ENCODE measurements at places on chromosomes 7 and 10. TPM values are rescaled to one million over a fixed set of nuclear protein-coding genes. Genes with fewer than 3 reads are reported as not detected.

MRPL43 gene
- total RNA-seq, result 46.0 TPM

RARRES2 gene
- not detected for total RNA-seq

ASIC3 gene
- 5.8 TPM for total RNA-seq

MSMB gene
- total RNA-seq, result not detected

NPC1L1 gene
- total RNA-seq, result 0.07 TPM

ZNF804B gene
- total RNA-seq, result not detected

CROT gene
- total RNA-seq, result 7.2 TPM

GRCh38 chr10:62323751-62324150 lies 50.4 kb upstream of the ZNF365 start:
- DNase-seq, result no peak

DNA sequence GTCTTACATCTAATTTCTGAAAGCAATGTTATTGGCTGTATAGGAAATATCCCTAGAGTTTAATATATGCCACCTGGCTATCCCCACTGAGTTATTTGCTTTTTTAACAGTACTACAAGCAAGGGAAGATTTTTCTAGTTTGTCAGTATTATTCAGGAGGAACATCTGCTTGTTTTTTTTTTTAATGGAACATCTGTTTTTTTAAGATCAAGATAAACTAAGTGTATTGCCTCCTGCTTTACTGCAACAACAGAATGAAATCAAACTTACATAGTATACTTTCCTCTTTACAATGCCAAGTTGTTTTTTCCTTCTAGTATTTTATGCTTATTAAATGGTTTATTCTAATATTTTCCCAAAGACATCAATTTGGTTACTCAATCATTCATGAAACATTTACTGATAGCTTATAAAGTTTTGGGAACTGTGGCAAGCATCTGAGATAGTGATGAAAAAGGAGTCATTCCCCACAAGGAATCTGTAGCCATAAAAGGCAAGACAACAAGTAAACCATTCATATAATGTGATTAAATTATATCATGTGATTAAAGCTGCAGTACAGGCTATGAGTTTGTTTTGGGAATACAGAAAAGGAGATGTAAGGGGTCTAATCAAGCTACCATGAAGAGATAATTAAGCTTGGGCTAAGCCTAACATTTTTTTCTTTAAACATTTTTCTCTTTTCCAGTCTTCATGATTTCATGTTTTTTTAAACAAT lies 17.4 kb downstream of the MTPN start:
- DNase-seq, result no peak

DNA sequence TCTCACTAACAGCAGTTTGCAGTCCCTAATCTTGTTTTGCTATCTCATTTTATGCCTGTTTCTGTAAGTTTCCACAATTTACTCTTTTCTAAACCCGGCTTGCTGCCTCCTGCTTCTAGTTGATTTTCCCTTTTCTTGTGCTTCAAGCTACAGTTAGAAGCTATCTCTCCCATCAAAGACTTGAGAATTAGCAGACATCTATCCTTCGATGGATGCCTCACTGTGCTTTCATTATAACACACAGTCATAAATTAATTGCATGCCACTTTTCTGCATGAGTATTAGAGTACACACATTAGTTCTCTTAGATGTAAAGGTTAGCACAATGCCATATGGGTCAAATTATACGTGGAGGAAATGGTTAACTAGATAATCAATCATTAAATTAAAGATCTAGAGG lies 48.7 kb downstream of the SEMA3A start:
- no peak for DNase-seq

GRCh38 chr7:117808910-117809705 lies 64.1 kb downstream of the CTTNBP2 start:
- no peak for DNase-seq

C7orf33 gene
- not detected for total RNA-seq

PLAC9 gene
- not detected for total RNA-seq

DNA sequence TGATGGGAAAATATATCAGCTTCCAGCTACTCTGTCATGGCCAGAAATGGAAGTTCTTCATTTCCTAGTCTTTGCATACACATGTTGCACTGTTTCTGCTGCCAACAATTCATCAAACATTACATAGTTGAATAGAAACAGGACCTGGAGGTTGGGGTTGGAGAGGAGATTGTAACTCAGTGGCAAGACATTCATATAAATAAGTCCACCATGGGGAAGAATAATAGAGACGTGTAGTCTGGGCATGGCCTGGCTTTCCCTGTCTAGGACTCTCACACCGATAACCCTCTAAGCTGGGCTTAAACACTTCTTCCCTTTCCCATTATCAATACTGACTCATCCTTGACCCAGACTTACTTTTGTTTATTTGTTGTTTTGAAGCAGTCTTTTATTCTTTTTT lies 155.7 kb downstream of the PLPP4 start:
- no peak for DNase-seq

DNA sequence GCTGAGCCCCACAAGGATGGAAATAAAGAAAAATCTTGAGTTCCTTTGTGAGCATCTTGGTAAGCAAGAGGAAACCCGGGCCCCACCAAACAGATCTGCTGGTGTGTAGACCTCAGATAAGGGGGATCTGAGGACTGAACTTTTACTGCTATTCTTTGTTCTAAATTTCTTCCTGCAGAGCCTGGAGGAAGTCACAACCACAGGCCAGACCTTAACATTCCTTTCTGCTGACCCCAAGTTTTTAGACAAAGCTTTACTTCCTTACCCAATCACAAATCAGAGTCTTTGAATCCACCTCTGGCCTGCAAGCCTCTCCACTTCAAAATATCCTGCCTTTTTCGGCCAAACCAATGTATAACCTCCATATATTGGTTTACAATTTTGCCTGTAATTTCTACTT lies 352.6 kb upstream of the AUTS2 start:
- DNase-seq, result no peak

DNA sequence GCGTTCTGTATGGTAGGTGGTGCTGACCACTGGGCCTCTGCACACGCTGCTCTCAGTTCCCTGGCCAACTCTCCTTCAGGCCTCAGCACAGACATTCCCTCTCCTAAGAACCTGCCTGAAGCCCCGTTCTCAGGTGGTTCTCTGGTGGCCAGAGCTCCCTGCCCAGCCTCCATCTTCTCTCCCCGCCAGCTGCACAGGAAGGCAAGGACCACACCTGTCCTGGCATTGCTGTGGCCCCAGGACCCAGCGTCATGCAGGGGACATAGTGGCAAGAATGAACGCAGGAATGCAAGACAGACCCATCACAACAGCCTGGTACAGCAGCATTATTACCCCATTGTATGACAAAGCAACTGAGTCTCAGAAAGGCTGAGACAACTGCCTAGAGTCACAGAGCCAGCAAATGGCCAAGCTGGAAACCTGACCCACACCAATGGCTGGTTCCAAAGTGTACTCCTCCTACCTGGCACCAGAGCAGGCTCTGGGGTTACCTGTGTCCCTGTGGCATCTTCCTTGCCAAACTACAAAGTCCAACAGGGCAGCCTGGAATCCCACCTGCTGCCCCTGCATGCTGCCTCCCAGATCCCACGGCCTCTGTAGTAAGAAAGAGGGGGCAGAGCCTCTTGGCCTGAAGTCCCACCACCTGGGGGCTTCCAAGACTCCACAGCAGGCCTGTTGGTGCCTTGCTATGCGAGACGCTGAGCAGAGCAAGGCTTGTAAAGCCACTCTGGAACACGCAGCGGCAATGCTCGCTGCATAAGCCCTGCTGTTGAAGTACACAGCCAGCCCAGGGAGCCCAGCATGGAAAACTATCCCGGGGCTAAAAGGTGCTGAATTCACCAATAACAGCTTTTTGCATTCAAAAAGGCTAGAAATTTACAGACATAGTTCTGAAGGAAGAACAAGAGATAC lies 73.3 kb downstream of the CHST15 start:
- DNase-seq, result no peak

DNA sequence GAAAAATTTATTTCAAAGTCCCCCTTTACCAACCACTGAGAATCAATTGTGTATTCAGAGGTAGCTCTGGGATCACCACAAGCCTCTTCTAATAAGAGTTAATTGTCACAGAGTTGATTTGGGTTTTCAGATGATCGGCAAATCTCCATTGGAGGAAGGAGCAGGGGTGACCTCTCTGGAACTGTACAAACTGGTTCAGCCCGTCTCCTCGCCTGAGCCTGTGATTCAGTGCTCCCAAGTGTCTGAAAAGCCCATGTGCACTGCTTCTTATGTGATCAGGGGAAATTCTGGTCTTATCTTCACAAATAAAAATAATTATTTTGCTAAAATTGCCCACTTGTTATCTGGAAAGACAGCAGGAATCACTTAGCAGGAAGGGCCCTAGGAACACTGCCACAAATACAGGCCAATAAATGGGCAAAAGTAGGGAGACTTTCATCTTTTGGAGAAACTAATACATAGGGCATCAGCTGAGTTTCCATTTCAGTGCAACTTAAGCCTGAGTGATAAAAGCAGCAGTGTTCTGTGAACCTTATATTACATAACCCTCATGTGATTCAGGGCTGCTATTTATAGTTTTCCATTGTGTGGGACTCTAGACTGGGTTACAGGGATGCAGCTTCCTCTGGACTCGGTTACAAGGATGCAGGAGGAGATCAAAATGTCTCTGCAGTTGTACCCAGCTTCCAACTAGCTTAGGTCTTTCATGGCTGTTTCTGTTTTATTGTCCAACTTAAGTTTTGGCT lies 32.3 kb downstream of the CDK1 start:
- no peak for DNase-seq

CCDC186 gene
- 11.6 TPM for total RNA-seq

DNA sequence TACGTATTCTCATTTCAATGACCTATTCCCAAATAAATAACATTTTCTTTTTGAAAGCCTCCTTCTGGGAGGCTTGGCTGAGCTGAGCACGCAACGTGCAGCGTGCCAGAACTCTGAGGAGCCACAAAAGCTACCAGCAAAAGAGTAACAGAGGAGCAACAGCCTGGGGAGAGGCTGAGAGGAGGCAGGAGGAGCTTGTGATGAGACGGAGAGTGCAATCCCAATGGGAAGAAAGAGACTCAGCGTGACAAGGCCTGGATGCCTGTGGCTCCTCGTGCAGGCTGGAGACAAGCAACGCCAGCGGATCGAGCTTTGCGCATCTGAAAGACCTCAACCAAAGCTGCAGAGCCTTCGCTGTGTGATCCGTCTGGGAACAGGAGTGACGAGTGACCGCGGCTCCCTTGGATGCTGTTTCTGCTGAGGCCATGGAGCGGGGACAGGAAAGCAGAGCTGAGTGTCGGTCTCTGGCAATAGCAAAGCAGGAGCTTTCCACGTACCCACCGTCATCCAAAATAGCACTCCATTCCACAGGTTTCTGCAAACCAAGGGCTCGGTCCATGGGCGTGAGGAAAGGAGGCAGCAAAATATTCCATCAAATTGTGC lies 171.7 kb upstream of the PFKP start:
- DNase-seq, result no peak

DNA sequence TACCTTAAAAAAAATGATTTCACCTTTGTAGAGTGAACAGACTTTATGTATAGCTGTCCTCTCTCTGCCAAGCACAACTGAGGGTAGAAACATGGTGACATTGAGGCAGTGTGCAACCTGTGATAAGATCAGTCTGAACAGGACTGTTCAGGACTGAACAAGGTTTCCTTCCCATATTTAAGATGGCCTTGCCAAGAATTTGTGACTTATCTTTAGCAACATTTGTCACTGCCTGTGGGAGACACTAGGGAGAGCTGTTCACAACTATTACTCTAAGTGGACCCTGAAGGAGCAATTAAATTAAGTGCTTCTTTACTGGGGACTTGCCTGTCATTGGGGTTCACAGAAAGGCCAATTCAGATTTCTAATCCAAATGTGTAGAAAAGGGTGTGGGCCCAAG lies 6.7 kb downstream of the OR13A1 start:
- no peak for DNase-seq

GRCh38 chr7:16270844-16271243 lies 150.5 kb downstream of the CRPPA start:
- DNase-seq, result no peak

GRCh38 chr7:13989126-13989948 lies at the start of gene ETV1:
ETV1 (minus strand) TSS chr7:13989666; CDS start chr7:13989052, 614 bp downstream.
- peak; percentile 6 for DNase-seq

MSS51 gene
- 2.0 TPM for total RNA-seq

DNA sequence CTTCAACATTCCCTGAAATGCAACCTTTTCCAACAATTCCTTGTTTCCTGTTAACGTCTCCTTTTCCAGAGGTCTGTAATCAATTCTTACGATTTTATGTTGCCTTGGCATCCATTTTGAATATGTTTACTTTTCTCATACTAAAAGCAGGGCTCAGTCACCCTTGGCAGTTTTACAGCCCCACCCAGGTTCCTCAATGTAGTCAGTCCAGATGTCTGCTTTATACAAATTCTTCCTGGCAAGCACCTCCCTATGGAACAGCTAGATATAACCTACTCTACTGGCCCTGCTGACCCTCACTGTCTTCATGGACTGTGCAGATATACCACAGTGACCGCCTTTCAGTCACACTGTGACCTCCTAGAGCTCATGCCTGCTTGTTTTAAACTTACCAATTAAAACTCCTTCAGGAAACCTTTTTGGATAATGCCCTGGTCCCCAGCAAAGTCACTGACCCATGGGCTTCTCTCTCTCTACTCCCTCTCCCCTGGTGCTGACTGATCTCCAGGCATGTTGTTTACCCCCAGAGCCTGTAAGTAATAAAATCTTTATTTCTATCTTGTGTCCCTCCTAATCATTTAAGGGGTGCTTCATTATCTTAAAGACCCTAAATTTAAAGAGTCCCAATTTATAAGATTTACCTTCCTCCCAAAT lies 147.1 kb upstream of the STEAP1 start:
- DNase-seq, result no peak

DNA sequence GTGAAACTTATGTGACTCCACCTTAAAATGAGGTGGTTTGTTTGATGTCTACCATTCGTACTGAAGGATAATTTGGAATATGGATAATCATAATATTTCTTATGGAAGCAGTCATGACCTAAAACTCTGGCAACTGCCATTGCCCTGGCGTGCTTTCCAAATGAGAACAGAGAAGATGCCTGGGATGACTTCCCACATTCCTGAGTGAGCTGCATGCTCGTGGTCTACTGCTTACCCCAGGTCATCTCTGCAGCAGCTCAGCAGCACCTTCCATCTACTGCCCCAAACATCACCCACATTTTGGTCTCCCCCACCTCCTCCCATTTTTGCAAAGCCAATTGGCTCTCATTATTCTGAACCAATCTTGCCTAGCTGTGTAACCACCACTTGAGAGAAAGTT lies 40.1 kb downstream of the LYZL1 start:
- DNase-seq, result no peak

LAMB4 gene
- not detected for total RNA-seq

- no peak for DNase-seq
Observed at GRCh38 chr10:121836171-121836570, 91.7 kb downstream of the ATE1 start.

GRCh38 chr7:98238976-98239375 lies 13.1 kb downstream of the TECPR1 start:
- DNase-seq, result no peak

HPSE2 gene
- total RNA-seq, result not detected

DNA sequence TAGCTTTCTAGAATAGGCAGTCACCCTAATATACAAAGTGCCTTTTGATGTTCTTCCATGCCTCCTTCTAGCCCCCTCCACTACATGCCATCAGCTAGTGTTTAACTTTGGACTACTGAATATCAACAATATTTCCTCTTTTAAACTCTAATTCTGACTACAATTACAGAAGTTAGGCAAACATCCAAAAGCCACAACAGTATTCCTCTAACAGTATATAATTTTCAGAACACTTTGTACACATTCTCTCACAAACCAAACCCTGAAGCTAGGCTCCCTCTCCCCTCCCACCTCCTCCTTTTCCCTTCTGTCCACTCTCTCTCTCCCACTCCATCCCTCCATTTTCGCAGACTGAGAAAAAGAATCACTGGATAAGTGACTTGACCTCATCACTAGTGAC lies 59.7 kb downstream of the CPEB3 start:
- DNase-seq, result no peak

MACC1 gene
- 0.14 TPM for total RNA-seq
